Fibroblast of upper back skin (primary cell): ENCODE measurements at places on chromosomes 11 and 22.

DNA sequence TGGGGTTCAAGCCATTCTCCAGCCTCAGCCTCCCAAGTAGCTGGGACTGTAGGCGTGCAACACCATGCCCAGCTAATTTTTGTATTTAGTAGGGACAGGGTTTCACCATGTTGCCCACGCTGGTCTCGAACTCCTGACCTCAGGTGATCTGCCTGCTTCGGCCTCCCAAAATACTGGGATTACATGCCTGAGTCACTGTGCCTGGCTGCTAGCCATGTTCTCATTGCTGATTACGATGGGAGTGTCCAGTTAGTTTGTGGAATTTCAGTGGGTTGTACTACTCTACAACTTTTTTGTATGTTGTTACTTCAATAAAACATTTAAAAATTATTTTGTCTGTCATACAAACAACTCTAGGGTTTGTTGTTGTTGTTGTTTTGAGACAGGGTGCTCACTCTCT is 4.8 kb upstream of the VPS11 start:
- DNase-seq: peak; percentile 46

- peak; percentile 17 for DNase-seq
Observed at GRCh38 chr11:117823946-117824420, 561 bp downstream of the FXYD2 start.

DNA sequence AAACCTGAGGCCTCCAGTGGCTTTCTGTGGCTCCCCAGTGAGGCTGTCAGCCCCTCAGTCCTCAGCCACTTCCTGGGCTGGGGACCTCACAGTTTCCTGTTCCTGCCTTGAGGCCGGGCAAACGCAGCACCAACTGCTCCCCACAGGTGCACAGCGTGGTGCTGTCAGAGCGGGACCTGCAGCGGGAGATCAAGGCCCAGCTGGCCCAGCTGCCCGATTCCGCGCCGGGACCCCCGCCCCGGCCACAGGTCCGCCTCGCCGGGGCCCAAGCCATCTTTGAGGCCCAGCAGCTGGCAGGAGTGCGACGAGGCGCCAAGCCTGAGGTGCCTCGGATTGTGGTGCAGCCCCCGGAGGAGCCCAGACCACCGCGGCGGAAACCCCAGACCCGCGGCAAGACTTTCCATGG is 5.4 kb downstream of the TBC1D10C start:
- DNase-seq: no peak

- no peak for DNase-seq
Observed at GRCh38 chr22:40578171-40578570, 58.3 kb downstream of the MRTFA start.

DNA sequence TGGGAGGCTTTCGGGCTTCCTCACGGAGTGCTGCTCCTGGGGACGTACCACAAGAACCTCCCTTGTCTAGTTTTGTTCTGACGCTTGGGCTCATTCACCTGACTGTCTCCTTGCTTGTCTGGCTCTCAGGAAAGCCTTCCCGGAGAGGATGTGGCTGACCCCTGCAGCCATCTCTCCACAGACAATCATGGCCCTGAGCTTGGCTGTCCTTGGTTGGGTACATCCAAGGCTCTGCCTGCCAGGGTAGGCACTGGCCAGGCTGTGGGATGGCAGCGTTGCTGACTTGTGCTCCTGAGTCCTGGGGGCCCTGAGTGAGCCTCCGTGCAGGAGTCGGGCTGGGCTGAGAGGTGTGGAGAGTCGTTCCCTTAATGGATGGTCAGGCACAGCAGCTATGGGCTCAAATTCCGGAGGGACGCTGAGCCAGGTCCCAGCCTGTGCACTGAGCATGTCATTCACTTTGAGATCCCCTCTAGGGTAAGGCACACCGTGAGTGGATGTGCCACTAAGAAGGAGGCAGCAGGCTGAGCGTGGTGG is 32.8 kb downstream of the BCR start:
- no peak for DNase-seq
